ENCODE measurements at places on chromosomes 5 and 9. TPM values are rescaled to one million over a fixed set of nuclear protein-coding genes. Genes with fewer than 3 reads are reported as not detected.
A peak's percentile ranks its signal among the peaks of the same experiment; 100 is the strongest.

DNA sequence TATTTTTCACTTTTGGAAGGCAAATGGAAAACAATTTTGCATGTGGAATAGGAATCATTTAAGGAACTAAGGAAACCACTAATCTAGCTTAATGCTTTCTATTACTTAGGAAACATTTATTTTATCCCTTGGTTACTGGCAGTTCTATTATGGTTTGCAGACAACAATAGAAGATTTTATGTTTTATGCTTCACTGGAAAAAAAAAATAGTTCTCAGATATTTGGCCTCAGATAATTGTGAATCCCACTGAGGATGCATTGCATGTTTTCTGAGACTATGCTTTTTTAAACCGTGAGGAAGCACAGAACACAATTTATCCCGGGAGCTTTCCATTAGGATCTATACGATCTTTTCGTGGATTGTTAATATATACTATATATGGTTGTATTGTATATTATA lies 356.9 kb downstream of the CSNK1G3 start:
- DNase-seq, result no peak

- no peak for DNase-seq
Observed at GRCh38 chr9:28810388-28811075, 1237.3 kb upstream of the C9orf72 start.

GRCh38 chr5:172830876-172831662 lies 3.0 kb upstream of the ERGIC1 start:
- no peak for DNase-seq

DNA sequence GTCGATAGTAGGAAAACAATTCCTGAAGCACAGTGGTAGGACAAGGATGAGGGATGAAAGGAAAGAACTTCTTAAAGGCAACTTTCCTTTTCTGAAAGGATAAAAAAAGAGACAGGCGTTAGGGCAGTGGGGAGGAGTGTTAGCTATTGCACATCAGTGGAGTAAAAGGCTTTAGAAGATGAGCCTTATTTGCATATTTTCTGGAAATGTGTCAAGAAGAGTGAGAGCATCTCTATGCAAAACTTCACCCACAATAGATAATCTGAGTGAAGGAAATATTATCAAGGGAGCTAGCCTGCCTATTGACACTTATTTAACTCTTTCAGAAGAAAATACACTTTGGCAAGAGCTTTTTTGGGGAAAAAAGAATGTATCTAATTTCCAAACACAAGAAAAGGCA lies 151.6 kb downstream of the MACIR start:
- no peak for DNase-seq

GRCh38 chr5:31770998-31771397 lies 132.1 kb downstream of the PDZD2 start:
- no peak for DNase-seq

- peak; percentile 80 for DNase-seq
Observed at GRCh38 chr9:133113949-133114885, 6.8 kb downstream of the RALGDS start.

GRCh38 chr9:114431003-114431402 lies 43.2 kb upstream of the AKNA start:
- DNase-seq, result peak; percentile 41

ANGPTL2 gene
- 50.5 TPM for total RNA-seq

PPWD1 gene
- total RNA-seq, result 77.7 TPM

NNT gene
- total RNA-seq, result 48.5 TPM

NR5A1 gene
- not detected for total RNA-seq

GHR gene
- total RNA-seq, result 22.8 TPM

Measured in sigmoid colon (tissue), 7 donors.